Body of pancreas (tissue), 4 donors: ENCODE measurements at places on chromosomes 4 and X. TPM values are rescaled to one million over a fixed set of nuclear protein-coding genes. Genes with fewer than 3 reads are reported as not detected.

- DNase-seq, result peak; percentile 41
- no peak overlapping the region for H3K27ac ChIP-seq
- no peak overlapping the region for H3K4me3 ChIP-seq
- H3K4me1 ChIP-seq, result no peaks in the 10 kb centered on the region
- H3K27me3 ChIP-seq, result no peaks in the 10 kb centered on the region
Measured at GRCh38 chrX:135931644-135932487, 38.4 kb downstream of the SAGE1 start.

GRCh38 chr4:143384381-143384994 lies 47.8 kb downstream of the GAB1 start:
- H3K27me3 ChIP-seq, result no peaks in the 10 kb centered on the region
- H3K4me3 ChIP-seq, result no peak overlapping the region
- no peaks in the 10 kb centered on the region for H3K36me3 ChIP-seq

- no peaks in the 10 kb centered on the region for H3K27me3 ChIP-seq
- H3K4me1 ChIP-seq, result no peaks in the 10 kb centered on the region
- no peak for DNase-seq
- no peak overlapping the region for H3K27ac ChIP-seq
- H3K4me3 ChIP-seq, result no peak overlapping the region
Measured at GRCh38 chrX:44068043-44068442, 94.9 kb upstream of the NDP start.

GRCh38 chrX:53316111-53316859 lies 34.9 kb upstream of the IQSEC2 start:
- H3K4me1 ChIP-seq, result peaks cover 32% of the 10 kb centered on the region
- no peak overlapping the region for H3K4me3 ChIP-seq
- no peak overlapping the region for H3K27ac ChIP-seq
- no peak for DNase-seq

GRCh38 chr4:74015126-74015780 lies 16.8 kb upstream of the CXCL5 start:
- no peak for DNase-seq
- no peak overlapping the region for H3K4me3 ChIP-seq
- H3K4me1 ChIP-seq, result no peaks in the 10 kb centered on the region

Gene TEC
- 2.1 TPM for total RNA-seq

Gene KIF4A
- total RNA-seq, result not detected
